Omental fat pad (tissue), 4 donors: ENCODE measurements at places on chromosomes 16 and 17.
A peak's percentile ranks its signal among the peaks of the same experiment; 100 is the strongest.

DNA sequence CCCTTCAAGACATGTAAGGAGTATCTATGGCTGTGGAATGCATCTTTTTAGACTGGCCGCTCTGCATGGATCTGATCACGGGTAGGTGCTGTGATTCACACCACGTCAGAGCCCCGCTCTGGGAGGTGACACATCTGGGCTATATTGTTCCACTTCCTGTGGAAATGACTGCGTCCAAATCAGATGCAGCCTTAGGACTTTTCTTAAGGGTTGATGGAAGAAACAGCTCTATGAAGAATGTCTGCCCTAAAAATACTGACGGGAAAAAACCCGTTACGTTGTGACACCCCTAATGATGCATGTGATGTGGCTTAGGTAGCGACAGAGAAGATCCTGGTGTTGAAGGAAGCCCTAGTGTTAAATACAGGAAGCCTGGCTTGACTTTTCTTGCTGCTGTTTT is 12.2 kb downstream of the BANP start:
- no peak for DNase-seq

DNA sequence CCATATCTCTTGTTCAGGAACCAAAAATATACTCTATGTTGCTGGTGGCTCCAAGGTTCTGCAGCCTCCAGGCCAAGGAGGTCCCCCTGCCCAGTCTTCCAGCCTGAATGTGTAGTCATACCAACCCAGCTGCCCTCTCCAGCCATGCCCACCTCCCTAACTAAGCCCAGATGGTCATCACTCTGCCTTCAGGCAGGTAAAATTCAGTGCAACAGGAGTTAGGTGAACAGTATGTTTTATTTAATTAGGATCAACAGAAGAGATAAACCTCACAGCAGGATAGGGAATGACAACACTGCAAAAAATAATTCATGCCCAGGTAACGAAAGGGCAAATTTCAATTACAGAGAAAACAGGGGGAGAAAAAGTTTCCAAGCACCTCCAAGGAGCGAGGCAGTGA is 9.1 kb downstream of the ZNF423 start:
- DNase-seq = no peak

DNA sequence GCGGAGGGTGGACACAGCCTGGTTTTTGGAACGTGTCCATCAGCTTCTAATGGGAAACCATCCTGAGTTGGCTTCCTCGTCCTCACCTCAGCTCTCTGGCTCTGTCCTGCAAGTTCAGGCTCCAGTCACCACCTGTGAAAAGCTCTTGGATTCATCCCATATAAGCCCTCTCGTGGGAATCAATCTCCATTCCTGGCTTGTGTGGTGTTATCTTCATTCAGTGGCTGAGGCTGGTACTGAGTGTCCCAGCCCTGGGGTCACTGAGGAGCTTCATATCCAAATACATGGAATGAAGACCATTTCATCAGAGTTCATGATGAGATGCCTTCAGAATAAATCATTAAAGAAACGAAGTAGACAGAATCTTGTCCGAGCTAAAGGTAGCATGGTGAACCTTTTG is 189.2 kb downstream of the RBFOX1 start:
- DNase-seq = no peak

DNA sequence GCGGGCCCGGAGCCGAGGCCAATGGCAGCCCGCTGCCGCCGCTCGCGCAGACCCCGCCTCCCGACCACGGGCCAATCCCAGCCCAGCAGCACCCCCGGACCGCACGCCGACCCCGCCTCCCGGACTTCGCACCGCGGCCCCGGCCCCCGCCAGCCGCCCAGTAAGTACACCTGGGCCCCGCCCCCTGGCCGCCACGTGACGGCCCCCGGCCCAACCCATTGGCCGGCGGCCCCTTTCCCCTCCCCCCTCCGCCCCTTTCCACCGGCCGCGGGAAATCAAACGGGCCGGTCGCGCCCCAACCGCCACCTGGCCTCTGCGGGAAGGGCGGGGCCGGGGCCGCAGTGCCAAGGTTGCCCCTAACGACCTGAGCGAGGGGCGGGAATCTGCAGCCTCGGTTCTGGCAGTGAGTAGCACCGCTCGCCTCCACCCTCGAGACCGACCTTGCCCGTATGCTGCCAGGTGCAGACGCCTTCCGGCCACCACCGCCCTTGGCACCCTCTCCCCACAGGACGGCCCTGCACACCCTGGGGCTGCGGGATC is at the start of gene YBX2:
YBX2 (minus strand) TSS at position 26 of the 540 bp plus-strand sequence. CDS start 139 bp downstream, outside the sequence.
- peak; percentile 37 for DNase-seq

GRCh38 chr16:6667393-6667792 is 665.3 kb upstream of the RBFOX1 start:
- no peak for DNase-seq

DNA sequence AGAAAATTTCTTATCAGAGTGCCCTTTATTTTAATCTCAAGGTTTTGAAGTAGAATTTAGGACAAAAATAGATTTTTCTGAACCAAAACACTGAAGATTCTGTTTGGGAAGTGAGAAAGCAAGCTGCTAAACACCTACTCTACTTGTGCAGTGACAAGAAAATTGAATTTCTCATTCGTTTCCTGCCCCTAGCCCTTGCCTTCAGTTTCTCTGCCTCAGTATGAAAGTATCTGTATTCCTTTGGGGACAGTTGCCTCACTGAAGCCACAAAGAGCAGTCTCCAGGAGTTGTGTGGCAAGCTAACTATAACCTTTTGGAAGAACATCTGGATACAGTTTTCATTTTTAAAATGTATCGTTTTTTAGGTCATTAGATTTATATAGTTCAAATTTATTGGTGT is 19.7 kb downstream of the MOSMO start:
- DNase-seq = no peak

DNA sequence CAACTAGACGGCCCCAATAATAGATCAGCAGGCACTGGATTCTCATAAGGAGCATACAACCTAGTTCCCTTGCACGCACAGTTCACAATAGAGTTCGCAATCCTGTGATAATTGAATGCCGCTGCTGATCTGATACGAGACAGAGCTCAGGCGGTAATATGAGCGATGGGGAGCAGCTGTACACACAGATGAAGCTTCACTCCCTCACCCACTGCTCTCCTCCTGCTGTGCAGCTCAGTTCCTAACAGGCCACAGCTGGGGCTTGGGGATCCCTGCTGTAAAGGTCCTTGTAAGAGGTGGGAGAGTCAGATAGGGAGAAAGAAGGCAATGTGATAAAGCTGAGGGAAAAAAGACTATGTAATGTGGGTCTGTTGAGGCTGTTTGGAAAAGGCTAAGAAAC is 577.5 kb downstream of the RBFOX1 start:
- no peak for DNase-seq
